ENCODE measurements at places on chromosomes 13 and 19.

GRCh38 chr19:50780753-50781435 is 9.3 kb upstream of the ACP4 start:
- DNase-seq: no peak

DNA sequence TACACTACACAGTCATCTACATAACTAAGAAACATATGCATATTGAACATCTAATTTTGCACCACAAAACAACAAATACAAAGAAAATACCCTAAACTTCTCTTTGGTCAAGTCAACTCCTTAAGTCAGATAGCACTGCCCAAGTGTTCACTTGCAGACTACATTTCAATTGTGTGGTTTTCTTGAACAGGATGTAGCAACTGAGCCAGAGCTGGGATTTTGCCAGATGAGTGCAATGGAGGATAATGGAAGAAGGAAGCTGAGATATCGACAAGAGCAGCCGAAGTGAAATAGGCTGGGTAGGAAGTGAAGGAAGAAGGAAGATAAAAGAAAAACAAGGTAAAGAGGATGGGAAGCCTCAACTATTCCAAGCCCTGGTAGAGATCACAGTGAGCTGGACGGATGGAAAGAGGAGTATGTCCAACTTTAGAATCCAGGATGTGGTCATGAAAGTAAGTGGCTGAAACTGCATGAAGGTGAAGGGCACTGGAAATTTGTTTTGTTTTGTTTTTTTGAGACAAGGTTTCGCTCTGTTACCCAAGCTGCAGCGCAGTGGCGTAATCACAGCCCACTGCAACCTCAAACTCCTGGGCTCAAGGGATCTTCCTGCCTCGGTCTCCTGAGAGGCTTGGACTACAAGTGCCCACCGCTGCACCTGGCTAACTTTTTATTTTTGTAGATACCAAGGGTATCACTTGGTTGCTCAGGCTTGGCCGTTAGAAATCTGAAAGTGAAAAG is 15.0 kb downstream of the NUFIP1 start:
- DNase-seq: no peak

DNA sequence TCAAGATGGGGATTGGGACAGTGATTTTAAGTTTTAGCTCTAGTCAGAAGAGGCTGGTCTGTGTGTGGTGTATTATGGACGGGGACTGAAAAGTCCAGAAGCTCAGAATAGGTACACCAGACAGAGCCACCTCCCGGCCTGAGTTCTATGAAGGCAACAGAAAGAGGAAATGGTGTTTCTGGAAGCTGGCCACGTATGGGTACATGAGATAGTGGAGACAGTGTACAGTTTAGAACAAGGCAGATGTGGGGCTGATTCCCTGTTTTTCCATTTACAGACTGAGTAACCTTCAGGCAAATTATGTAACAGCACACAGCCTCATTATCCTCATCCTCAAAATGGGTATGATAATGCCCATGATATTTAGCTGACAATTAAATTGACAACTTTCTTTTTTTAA is 1.3 kb downstream of the ZNF175 start:
- no peak for DNase-seq

GRCh38 chr13:99258210-99258860 is at the start of gene GPR18:
TSS of gene GPR18 (minus strand) at chr13:99258379. CDS start at chr13:99255872, 2,507 bp downstream.
- DNase-seq: no peak

DNA sequence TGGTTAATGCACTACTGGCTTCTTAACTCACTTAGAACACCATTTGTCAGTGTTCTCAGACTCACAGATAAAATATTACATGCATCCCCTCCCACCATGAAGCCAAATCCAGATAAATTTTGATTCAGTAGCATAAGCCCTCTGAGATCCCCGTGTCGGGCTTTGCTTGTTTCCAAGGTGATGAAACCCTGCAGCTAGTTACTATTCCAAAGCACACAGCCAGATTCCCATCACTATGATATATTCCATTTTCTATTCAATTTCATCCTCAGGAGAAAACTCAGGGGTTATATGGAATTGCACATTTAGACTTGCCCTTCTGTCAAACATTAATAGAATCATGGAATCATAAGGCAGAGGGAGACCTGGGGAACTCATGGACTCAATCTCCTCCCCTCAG is 9.4 kb upstream of the FAM124A start:
- DNase-seq: no peak

DNA sequence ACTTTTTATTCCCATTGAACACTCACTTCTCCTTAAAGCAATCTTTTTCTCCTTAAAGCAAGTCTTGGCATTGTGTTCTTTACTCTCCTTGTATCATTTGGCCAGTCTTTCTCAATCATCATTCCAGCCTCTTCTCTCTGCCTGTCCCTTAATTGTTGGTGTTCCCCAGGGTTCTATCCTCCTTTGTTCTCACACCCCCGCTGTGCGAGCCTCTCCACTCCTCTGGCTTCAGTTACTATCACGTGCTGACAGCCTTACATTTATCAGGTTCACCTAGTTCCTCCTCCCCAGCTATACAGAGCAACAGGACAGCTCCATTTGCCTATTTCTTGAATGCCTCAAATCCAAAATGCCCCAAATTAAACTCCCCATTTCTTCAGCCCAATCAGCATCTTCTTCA is 24.6 kb downstream of the CYSLTR2 start:
- DNase-seq: no peak

All from fibroblast of the conjunctiva (primary cell).